ENCODE measurements at places on chromosomes 7 and 10. TPM values are rescaled to one million over a fixed set of nuclear protein-coding genes. Genes with fewer than 3 reads are reported as not detected.

GRCh38 chr10:6667679-6668270 lies 87.7 kb upstream of the PRKCQ start:
- DNase-seq: peak; percentile 69

- no peak for DNase-seq
Measured at GRCh38 chr10:24502801-24503460, 220.8 kb downstream of the ARHGAP21 start.

DNA sequence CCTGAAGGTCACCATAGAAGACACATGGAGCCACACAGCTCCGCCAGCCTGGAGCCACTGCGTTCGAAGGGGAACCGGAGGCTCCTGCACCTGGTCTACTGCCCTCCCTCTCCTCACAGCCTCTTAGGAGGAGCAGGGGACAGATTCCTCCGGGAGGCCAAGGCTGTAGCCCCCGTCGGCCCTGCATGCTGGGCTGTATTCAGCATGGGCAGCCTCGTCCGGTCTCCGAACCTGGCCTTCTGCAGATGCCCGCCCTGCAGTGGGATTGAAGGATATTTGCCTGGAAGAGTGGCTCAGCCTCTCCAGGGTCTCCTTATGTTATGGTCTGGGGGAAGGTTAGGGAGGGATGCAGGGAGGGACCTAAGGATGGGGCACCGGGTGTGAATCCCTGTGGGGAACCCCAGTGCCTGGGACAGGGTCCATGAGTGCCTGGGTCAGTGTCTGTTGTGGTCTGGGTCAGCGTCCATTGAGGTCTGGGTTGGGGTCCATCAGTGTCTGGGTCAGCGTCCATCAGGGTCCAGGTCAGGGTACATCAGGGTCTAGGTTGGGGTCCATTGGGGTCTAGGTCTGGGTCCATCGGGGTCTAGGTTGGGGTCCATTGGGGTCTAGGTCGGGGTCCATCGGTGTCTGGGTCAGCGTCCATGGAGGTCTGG lies 13.0 kb upstream of the SCART1 start:
- no peak for DNase-seq

Gene SORCS3
- under 0.01 TPM for total RNA-seq

- DNase-seq: peak; percentile 61
Measured at GRCh38 chr7:132577206-132578049, 1.2 kb upstream of the PLXNA4 start.

- DNase-seq: peak; percentile 51
Measured at GRCh38 chr10:102230861-102231356, 4.8 kb downstream of the ELOVL3 start.

Gene GPC2
- total RNA-seq: 4.4 TPM

DNA sequence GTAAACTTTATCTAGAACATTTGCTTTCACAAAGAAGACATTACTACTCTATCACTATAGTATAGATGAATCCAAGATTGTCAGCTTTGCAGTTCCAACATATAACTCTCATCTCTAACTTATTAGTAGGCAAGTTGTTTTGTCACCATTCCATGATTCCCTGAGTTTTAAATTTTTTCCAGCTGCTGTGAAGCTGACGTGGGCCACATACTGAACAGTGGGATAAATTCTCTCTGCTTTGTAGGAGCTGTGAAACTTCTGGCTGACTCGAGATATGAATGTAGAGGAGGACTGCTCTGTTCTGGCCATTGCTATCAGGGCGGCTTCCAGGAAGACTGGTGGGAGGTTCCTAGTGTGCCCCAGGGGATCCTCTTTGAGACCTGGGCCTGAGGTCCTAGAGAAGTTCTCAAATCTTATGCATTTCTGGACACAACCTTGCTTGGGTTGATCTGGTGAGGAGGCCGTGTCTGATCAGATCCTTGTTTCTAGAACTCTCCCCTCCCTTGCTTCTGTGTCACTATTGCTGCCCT lies 58.0 kb downstream of the LSMEM1 start:
- DNase-seq: no peak

Gene C10orf67
- total RNA-seq: not detected

DNA sequence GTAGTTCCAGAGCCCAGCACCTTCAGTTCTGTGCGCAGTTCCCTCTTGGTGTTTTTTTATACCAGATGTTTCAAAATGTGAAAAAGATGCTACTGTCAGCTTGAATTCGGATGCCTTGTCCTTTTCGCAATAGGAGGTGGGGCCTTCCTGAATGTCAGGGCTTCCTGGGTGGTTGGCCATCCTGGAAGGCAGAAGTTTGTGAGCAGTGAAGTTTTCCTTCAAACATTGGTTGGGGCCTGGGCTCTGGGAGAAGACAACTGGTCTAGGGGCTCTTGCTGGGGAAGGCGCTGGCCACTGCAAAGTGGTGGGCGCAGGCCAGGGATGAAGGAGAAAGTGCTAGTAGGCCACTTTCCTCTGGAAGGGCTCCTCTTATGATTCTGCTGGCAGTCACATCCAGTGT lies 56.8 kb upstream of the JAZF1 start:
- no peak for DNase-seq

- DNase-seq: no peak
Measured at GRCh38 chr7:139650429-139651100, 127.1 kb downstream of the CLEC2L start.

Data from dermis blood vessel endothelial cell (primary cell).